ENCODE measurements at places on chromosomes 2 and 18.
A peak's percentile ranks its signal among the peaks of the same experiment; 100 is the strongest.

GRCh38 chr2:168706806-168707205 lies 95.6 kb upstream of the NOSTRIN start:
- DNase-seq = no peak

DNA sequence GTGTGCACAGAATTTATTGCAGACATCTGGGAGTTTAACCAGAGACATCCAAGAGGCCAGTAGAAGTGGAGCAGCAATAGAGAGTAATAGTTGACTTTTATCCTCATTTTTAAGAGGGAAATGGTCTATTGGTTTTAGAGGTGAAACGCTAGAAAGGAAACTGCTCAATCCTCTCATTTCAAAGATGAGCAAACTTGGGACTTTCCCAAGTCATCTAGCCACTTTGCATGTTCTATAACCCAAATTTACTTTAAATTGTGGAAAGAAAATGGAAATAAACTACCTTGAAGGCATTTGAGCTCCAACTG lies 601.7 kb downstream of the ARHGAP15 start:
- DNase-seq = no peak

DNA sequence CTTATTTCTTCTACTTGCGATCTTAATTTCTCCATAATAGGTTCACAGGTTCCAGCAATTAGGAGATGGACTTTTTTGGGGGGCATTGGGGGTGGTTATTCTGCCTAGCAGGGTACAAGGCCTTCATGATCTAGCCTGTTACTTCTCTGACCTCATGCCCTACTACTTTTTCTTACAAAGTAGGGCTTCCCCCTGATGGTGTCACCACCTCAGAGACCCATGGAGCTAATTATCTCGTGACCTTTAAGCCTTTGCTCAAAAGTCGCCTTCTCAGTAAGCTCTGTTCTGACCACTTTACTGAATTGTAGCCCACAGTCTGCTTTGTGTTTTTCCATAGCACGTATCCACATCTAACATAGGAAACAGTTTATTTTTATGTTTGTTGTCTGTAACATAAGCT lies 458.0 kb downstream of the PARD3B start:
- DNase-seq = no peak

- DNase-seq = no peak
These were observed 858.5 kb upstream of the PIK3C3 start for GRCh38 chr18:41096504-41096903.

- DNase-seq = no peak
These were observed 146.5 kb downstream of the CDH2 start for GRCh38 chr18:28030458-28030857.

DNA sequence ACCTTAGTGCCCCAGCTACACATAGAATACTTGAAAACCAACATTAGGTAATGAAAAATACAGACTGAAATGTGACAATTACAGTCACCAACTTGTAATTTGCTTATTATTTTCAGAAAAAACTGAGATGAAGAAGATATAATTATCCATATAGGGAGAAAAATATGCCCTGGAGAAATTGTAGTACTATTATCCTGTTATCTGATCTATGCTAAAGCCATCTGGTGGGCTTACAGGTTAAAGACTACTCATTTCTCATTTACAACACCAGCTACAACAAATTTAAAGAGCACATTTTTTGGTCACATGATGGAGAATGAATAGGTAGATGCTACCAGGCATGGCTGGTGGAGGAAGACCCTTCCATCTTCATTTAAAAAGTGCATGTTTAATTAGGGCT lies 79.6 kb upstream of the NYAP2 start:
- no peak for DNase-seq

- DNase-seq = no peak
These were observed 88.5 kb downstream of the SOCS6 start for GRCh38 chr18:70377317-70377799.

DNA sequence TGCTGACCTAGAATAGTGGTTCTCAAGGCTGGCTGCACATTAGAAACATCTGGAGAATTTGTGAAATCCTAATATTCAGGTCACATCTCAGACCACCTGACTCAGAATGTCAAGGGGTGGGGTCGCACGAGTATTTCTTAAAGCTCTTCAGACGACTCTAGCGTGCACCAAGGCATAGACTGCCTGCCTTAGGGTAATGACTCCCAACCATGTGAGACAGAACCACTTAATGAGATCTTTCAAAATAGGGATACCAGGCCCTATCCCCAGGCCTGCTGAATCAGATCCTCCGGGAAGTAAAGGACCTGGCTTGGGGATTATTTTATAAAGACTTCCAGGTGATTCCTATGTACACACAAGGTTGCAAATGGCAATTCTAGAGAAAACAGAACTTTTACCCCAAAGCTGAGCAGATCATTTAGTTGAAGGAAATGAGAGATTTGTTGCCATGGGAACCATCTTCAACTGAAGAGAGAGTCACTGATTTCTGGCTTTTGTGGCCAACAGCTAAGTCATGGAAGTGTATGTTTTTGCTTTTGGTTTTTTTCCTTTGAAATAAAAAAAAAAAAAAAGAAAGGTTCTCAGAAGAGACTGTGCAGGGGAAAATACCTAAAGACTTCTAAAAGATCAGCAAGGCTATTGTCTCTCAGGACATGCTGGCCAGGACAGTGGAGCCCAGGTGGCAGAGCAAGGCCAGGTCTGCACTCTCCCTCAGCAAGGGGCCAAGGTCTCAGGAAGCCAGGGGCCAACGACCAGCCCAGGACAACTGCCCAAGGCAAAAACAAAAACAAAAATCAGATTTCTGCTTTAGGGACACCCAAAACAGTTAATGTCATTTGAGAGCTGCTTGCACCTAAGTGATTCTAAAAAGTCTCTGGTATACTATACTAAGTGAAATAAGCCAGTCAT lies 15.3 kb upstream of the LOXHD1 start:
- no peak for DNase-seq

- no peak for DNase-seq
These were observed 13.4 kb upstream of the ZNF512 start for GRCh38 chr2:27569398-27569797.

DNA sequence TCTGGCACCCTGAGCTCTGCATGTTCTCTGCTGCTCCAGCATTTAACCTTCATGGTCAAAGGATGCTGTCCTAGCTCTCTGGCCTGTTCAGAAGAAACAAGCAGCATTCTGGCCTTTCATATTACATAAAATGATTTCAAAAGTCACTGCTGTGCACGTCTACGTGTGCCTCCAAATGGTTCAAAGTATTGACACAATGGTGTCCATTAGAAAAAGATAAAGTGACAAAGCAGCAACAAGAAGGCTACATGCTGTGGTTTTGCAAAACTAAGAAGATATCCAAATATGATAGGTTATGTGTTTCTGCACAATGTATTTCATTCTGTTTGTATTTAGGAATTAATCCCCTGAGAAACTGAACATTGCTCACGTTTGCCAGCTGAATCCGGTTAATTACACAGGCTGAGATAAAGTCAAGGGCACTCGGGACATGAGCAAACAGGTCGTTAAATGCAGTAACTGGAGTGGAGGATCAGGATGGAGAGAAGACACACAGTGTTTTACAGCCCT lies 258.5 kb downstream of the DOK6 start:
- no peak for DNase-seq

DNA sequence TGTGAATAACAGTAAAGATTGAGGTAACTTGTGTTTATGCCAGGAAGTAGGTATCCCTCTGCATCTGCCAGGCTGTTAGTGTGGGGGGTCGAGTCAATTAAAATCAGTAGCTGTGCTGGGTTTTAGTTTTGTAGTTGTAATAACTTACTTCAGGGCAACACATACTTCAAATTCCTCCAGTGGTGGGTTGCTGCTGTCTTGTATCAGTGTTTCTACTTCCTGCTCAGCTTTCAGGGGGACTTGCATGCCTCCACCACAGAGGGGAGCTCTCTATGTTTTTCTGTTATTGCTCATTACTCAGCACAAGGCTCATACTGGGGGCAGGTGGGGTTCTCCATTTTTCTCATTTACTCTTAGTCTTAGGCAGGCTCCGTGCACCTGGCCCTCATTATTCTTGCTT lies 136.8 kb downstream of the CAPN13 start:
- DNase-seq = peak; percentile 3

- DNase-seq = no peak
These were observed 236.5 kb downstream of the BCL2 start for GRCh38 chr18:63083020-63083531.

- no peak for DNase-seq
These were observed 1040.4 kb upstream of the CDH2 start for GRCh38 chr18:29217124-29217915.

- no peak for DNase-seq
These were observed 314.3 kb downstream of the TNS1 start for GRCh38 chr2:217688494-217688893.

GRCh38 chr2:205700331-205701132 lies 18.2 kb downstream of the NRP2 start:
- no peak for DNase-seq

GRCh38 chr2:30144260-30144659 lies 2.5 kb upstream of the YPEL5 start:
- DNase-seq = no peak

DNA sequence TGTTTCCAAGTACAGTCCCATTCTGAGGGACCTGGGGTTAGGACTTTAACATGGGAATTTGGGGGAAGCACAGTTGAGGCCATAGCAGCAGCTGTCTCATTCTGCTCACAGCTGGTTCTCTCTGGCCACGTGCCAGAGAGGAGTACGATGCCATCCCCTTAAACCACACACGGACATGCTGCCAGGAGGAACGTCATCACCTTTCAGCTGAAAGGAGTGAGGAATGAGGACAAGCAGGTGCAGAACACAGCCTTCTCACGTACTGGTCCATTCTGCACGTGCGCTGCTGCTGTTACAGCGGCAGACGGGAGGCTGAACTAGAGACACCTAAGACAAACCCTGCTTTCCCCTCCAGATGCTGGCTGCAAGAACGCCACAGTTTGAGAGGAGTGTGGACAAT lies 33.5 kb downstream of the ODC1 start:
- peak; percentile 66 for DNase-seq

DNA sequence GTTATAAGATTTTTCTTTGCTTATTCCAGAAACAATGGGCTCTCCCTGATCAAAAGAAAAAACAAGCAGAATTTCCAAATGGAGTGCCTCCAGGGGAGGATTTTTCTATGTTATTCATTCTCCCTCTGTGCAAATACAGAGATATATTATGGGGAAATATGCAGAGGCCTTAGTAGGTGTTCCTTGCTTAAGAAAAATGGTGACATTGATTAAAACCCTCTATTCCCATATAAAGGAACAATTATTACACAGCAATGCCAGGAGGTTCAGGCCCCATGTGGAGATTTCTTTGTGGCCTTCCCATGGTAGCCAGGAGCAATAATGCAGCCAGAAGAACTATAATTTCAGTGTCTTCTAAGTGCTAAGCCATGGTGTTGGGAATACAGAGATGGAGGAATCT lies 255.9 kb upstream of the CXCR4 start:
- DNase-seq = no peak

- DNase-seq = no peak
These were observed 1235.4 kb downstream of the LRP1B start for GRCh38 chr2:140895378-140895777.

DNA sequence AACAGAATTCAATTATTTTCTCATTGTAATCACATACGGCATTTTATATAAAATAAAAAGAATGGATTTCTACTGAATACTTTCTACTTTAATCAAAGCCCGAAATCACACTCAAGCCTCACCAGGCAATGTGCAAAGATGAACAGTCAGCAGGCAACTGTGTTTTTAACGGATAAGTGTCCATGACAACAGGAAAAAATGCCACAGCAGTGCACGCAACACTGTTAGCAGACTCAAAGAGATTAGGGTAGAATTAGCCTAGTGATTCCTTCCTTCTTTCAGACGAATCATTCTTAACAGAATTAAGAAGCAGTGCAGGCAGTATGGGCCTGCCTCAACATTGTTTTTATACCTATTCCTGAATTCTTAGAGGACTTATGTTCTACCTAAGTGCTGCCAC lies 135.6 kb downstream of the CDH2 start:
- no peak for DNase-seq

- no peak for DNase-seq
These were observed 41.6 kb downstream of the KCNE4 start for GRCh38 chr2:223093436-223094241.

DNA sequence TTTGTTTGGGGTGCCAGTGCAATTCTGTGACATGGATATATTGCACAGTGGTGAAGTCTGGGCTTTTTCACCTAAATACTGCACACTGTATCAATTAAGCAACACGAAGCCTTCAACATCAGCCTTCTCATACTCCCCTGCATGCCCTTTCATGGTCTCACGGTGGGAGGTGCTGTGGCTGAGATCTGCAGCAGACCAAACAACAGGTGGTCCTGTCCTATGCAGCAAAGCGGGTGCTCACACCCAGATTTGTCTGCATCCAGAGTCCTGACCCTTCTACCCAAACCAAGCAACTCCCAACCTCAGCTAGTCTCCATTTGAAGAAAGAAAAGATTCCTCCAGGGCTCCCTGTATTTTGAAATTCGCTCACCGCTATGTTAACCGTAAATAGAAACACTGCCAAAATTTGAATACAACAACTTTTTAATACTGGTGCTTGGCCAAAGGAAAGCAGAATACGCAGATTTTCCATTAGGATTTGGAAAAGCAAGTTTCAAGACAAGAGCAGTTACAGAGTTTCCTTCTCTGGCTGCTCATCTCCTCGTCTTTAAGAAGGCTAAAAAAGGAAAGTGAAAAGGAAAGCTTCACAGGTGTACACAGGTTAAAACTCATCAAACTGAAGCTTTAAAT lies 34.9 kb downstream of the FAM168B start:
- no peak for DNase-seq

DNA sequence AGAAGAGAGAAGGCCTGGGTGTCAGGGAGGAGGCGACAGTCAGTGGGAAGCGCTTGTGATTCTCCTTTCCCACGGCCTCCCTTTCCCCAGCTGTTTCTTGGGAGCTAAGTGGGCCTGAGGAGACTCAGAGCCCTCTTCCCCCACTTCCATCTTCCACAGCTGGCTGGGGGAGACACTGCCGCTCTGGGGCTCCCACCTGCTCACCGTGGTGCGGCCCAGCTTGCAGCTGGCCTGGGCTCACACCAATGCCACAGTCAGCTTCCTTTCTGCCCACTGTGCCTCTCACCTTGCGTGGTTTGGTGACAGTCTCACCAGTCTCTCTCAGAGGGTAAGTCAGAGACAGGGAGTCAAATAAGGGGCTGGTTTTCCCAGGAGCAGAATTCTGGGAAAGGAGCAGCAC lies 7.1 kb downstream of the TMEM214 start:
- no peak for DNase-seq

DNA sequence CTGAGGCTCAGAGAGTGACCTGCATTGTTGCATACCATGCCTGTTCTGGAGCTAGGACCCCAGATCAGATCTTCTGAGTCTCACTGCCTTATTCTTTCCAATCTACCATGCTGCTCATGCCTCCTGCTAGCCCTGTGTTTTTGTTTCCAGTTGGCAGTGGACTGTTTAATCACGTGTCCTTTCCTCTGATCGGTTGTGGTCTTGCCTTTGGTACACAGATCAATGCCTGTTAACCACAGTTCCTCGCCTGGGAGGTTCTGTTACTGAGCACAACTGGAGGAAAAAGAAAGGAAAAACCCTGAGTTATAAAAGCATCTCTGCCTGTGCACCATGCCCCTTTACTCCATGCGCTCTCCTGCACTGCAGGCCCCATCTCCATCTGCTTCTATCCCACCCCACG lies 329.1 kb downstream of the SETBP1 start:
- no peak for DNase-seq

DNA sequence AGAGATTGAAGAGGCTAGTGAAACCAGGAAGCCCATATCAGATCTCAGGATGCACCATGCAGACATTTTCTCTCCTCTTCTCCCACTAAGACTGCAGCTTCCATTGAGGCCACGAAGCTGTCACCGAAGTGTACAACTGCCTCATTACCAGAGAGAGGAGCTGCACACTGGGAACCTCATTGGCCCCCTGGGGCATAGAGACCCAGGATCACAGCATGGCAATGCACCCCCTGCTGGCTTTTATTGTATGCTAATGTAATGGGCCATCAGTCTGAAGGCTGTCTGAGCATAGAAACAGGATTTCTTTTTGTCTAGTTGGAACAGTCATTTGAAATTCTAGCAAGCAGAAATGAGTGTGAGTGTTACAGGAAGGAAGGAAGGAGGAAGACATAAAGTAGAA lies 861.6 kb upstream of the CELF4 start:
- no peak for DNase-seq
